ENCODE measurements at places on chromosomes 3 and 15.

GRCh38 chr3:169846458-169847193 lies 23.1 kb downstream of the LRRC31 start:
- DNase-seq, result no peak

DNA sequence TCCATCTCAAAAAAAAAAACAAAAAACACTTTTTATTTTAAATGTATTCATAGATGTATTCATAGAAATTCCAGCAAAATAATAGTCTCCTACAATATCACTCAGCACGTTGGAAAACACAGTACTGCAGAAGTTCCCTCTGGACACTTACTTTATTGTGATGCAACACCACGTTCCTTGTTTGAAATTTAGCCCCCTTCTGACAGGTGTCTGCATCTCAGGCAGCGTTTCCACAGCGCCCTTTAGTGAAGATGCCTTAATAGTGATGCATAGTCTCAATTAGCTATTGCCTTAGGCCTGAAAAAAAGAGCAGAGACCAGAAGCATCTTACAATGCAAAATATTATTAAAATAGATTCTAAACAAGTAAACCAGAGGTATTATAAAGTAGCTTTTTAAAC lies 20.3 kb downstream of the IL12A start:
- DNase-seq, result no peak

GRCh38 chr3:10783360-10784351 lies 32.4 kb upstream of the SLC6A11 start:
- peak; percentile 43 for DNase-seq

DNA sequence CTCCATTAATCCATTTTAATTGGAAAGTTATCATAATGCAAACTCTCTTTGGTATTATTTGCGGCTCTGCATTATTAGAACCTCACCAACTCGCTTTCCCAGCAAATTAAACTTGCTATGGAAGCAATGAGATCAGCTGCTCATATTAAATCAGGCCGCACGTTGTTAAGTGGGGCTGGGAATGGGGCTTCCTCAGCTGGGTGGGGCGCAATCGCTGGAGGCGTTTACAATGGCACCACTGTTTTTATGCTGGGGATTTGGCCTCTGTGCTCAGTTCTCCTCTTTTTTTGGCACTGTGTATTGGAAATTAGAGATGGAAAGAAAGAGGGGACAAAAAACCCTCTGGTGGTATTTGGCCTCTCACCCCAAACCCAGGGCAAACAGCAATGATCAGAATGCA lies 72.2 kb downstream of the RPLP1 start:
- no peak for DNase-seq

GRCh38 chr15:56469483-56469882 lies 4.5 kb upstream of the MNS1 start:
- no peak for DNase-seq

GRCh38 chr3:43525941-43526607 lies 95.7 kb downstream of the ANO10 start:
- no peak for DNase-seq

GRCh38 chr3:32467333-32468070 lies 35.1 kb downstream of the CMTM6 start:
- peak; percentile 77 for DNase-seq

- DNase-seq, result no peak
Observed at GRCh38 chr15:71707230-71708050, 102.9 kb upstream of the NR2E3 start.

GRCh38 chr3:56819016-56819809 lies 17.5 kb upstream of the ARHGEF3 start:
- DNase-seq, result no peak

- DNase-seq, result peak; percentile 90
Observed at GRCh38 chr15:63487076-63487757, 17.2 kb upstream of the USP3 start.

DNA sequence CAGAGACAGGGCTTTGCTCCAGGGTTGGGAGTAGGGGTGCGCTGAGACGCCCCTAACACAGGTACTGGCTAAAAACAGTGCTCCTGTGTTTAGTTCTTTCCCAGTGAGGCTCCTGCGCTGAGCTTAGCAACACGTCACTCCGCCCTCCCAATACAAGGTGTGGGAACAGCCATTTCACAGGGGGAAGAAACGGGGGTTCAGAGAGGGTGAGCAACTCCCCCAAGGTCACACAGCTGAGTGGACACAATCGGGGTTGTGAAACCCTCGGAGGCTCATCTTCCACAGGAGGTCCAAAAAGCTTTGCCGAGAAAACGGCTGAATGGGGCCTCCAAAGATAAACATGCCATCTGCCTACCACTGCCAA lies 628 bp downstream of the PRRT3 start:
- DNase-seq, result peak; percentile 4

DNA sequence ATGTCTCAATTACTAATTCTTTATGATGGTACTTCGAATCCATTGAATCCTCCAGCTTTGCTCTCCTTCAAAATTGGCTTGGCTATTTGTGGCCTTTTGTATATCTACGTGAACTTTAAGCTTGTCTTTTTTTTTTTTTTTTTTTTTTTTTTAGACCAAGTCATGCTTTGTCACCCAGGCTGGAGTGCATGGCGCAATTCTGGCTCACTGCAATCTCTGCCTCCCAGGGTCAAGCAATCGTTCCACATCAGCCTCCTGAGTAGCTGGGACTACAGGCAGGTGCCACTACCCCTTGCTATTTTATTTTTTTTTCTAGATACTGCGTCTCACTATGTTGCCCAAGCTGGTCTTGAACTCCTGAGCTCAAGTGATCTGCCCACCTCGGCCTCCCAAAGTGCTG lies 7.7 kb upstream of the DIPK2A start:
- no peak for DNase-seq

- DNase-seq, result no peak
Observed at GRCh38 chr3:164208821-164209220, 869.5 kb downstream of the SI start.

DNA sequence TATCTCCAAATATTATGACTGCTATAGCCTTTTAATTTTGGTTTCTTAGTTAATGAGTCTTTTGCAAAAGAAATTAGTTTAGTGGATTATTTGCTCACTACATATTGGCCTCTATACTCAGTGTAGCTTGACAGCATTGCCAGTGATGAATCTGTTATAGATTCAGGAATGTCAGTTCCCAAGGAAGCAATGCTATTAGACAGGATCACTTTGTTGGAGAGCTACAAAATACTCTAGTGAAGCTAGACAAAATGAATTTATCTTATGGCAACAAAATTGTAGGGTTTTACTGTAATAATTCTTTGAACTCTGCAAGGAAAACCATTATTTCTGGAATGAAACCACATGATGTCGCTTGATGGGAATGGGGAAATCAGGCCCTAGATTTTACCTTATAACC lies 543.3 kb downstream of the SQOR start:
- DNase-seq, result no peak

DNA sequence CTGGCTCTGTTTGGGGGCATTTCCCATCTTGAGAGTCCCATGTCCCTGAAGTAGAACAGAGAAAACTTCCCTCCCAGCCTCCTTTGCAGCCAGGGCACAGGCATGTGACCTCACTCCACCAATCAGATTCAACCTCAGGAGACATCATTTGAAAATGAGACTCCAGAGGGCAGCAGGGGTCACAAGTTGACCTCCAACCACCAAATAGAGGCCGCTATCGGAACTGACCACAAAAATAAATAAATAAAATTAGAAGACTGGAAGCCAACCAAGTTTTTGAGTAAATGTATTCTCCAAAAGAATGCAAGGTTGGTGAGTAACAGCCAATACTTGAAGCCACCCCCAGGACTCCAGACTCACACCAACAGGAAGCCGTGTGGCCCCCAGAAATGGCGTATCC lies 106.5 kb downstream of the CHSY1 start:
- no peak for DNase-seq

- peak; percentile 85 for DNase-seq
Observed at GRCh38 chr15:81293728-81294515, 30.0 kb downstream of the STARD5 start.

DNA sequence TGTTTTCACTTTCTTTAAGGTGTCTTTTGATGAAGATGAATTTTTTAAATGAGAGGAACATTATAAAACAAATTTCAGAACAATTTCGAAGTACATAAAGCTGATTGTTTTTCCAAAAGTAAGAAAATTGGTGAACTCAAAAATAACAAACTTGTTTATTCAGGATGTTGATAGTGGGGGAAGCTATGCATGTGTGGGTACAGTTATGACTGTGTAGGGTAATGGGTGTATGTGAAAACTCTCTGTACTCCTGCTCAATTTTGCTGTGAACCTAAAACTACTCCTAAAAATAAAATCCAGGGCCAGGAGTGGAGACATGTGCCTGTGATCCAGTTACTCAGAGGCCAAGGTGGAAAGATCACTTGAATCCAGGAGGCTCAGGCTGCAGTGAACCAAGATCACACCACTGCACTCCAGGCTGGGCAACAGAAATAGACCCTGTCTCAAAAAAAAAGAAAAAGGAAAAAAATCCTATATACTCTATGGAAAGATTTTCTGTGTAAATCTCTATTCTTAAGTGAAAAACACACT lies 37.2 kb downstream of the PIK3CB start:
- DNase-seq, result no peak

DNA sequence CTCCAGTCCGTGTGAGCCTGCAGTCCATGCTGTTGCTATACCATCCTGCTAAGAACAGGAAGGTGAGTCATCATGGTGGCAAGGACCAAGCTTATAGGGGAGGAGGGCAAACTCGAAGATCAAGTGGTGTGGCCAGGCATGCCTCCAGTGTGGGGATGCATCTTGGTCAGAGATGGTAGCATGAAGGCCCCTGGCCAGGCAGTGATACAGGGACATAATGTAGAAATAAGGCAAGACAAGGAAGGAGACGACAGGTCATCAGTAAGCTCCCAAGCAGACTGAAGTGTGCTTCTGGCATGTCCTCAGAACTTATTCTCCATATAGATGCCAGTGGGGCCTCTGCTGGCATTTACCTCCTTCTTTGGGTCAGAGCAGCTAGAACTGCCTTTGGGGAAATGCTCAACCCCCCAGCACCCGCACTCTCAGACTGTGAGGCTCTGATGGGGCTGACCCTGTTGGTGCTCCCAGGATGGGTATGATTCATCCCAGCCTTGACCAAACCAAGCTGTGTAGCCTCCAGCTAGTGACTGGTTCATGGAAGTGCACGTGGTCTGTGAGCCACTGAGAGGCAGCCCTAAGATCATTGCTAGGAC lies 52.5 kb upstream of the ATP2B2 start:
- no peak for DNase-seq

DNA sequence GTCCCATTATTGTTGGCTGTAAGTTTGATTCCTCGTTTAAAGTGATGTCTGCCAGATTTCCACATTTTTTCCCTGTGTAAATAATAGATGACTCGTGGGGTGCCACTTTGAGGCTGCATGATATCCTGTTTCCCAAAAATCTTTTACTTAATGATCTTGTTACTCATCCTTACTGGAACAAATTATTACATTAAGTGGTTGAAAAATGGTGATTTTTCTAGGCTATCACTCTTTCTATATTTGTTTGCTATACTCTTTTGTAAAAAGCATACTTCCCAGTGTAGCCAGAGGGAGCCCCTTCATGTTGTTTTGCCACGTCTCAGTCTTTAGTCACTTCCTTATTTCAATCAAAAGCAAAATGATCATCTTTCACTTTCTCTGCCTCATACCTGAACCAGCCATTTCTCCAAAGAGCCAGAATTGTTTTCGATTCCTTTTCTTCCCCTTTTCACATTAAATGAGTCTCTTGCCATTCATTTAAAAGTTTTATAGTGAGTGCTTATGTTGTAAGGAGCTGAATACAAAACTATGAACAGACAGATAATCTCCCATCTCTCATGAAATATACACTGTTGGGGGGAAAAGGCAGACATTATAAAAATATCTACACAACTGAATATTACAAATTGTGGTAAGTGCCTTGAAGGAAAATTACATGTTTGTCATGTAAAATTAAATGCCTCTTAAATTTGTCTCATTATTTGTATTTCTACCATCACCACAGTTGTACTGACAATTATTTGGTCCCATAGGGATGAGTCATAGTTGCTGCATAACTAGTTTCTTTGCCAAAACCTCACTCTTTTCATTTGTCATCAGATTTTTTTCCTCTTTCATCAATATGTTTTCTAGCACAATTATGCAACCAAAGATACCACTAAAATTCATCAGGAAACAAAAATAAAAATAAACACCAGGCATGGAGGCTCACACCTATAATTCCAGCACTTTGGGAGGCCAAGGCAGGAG lies 41.5 kb downstream of the ADGRG7 start:
- DNase-seq, result peak; percentile 29

DNA sequence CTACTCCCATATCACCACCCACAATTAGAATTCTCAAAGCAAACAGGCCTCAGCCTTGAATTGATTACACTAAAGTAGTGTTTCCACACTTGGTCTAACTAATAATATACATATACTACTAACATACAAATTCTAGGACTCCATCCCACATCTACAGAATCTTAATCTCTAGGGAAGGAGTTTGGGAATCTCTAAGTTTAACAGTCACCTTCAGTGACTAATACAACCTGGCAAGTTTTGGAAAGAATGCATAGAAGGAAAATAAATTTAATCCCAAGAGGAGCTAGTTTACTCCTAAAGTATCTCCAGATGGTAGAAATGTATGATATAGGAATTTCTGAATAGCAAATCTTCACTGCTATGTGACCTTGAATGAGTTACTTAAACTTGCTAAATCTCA lies 9.1 kb downstream of the CLPX start:
- DNase-seq, result no peak

DNA sequence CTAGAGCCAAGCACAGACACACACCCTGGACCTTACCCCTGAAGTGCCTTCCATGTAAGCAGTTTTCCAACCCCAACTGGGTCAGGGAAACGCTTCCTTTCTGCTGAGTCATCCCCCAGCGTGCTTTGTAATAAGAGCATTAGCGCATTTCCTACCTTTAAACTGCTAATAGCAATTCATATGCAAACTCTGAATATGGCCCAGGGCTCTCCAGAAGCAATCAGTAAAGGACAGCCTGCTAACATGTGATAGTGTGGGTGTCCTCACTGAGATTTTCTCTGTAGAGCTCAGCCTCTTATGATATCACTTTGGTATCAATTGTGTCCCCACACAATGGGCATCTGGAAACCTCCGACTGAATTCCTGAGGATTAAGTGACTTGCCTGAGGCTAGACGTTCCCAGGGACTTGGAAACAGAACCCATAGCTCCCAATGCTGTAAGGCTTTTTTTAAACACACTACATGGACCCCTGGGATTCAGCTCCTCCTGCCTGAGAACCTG lies 5.6 kb downstream of the GABRB3 start:
- DNase-seq, result no peak

DNA sequence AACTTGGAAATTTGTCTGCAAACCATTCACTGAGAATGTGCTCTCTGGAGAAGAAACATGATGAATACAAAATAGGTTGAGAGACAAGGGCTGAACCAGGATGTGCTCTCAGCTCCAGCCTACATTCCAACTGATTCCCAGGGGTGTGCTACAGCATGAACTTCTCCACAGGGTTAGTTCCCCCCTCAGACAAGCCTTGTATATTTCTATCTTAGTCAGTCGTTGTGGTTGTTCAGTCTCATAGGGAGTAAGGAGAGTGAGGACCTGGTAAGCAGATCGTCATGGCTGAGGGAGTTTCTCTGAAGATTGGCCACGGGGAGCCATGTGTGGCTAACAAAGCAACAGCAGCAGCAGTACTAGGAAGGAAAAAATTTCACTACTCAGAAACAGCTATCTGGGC lies 919.7 kb upstream of the CADM2 start:
- no peak for DNase-seq

GRCh38 chr3:196774848-196775422 lies 35.3 kb downstream of the PAK2 start:
- DNase-seq, result no peak

- no peak for DNase-seq
Observed at GRCh38 chr3:38017445-38018295, 11.8 kb downstream of the PLCD1 start.

GRCh38 chr15:69704700-69705099 lies 252.1 kb downstream of the RPLP1 start:
- DNase-seq, result no peak
